ENCODE measurements at places on chromosomes 11 and 22.

GRCh38 chr11:70828593-70829082, 423.7 kb downstream of the SHANK2 start:
- no peak for DNase-seq

- no peak for DNase-seq
Measured at GRCh38 chr22:19092725-19093124, 29.5 kb downstream of the DGCR2 start.

- DNase-seq, result no peak
Measured at GRCh38 chr22:47398921-47399790, 636.7 kb downstream of the TBC1D22A start.

- DNase-seq, result no peak
Measured at GRCh38 chr11:59602432-59602831, 13.1 kb downstream of the OSBP start.

DNA sequence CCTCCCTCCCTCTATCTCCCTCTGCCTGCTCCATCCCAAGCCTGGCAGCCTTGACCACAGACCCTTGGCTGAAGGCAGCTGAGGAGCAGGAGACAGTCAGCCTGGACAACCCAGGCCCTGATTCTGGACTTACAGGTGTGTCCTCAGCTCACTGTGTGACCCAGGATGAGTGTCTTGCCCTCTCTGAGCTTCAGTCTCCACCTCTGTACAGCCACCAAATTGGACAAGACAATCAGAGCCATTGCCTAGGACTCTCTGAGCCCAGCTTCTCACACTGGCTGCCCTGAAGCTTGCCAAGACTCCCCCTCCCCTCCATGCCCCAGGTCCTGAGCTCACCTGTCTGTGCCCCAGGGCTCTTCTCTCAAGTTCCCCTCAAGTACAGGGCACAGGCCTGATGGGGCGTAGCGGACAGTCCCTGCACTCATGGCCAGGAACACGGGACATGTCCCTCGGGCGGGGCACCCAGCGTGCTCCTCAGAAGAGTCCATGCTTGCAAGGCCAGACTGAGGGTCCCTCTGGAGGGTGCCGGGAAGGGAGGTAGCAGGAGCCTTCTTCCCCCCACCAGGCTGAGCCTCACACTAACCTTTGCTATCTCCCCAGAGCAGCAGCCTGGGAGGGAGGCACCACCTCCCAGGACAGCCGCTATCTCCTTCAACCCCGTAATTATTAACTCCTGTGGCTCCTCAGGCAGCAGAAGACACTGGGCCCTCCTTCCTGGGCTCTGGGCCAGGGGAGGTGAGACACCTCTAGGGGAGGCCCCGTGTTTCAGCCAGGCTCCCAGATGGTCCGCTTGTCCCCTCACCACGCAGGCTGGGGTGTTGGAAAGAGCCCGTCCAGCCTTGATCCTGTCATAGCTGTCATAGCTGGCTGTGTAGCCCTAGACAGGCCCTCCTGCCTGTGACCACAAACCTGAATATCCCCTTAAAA, 2.6 kb upstream of the RAB3IL1 start:
- DNase-seq, result no peak

DNA sequence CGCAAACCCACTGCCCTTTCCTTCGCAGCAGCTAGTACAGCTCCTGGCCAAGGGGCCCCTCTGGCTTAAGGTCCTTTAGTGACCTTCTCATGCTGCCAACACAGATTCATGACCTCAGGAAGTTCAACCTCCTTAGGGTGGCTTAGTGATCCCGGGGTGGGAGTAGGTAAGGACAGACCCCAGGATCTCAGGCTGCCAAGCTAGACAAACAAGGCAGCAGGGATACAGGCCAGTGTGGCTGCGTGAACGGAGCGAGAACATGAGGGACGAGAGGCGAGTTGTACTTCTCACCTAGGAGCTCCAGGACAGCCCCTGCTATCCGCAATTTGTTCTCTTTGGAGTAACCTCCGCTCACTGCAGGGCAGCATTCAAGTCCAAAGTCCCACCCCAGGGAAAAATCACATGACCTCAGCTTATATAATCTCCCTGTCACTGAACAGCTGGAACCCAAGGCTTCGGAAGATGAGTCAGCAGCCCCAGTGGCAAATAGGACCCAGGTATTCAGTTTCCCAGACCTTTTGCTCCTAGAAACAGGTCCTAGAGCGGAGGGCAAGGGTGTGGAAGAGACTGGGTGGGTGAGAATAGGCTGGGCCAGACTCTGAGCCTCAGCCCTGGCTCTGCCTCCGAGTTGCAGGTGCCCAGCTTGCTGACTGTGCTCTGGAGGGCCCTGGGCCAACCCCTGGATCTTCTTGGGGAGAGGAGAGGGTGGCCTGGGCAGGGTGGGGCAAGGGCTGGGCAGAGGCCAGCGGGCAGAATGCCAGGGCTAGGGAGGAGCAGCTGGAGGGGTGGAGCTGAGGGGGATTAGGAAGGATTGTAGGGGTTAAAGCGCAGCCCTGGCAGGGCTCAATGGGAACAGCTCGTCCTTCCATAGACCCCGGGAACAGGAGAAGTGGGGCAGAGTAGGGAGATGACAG, 13.1 kb downstream of the USP2 start:
- DNase-seq, result peak; percentile 39

DNA sequence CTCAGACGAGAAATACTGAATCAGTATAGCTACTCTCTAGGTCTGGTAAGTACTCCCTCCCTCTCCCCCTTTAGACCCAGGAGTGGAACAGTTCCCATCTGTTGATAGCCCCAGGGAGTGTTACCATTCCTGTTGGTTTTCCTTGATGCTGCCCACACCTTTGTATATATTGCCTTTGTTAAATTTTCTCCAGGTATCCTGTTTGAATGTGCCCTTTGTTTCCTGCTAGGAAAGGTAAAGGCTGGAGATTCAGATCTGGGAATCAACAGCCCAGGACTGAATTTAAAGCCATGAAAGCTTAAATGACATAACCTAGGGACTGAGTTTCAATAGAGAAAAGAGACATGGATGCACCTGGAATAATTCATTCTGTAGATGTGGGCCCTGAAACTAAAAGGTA, 68.3 kb downstream of the CCDC83 start:
- DNase-seq, result no peak

GRCh38 chr11:46265764-46266163, 11.7 kb upstream of the CREB3L1 start:
- DNase-seq, result no peak

DNA sequence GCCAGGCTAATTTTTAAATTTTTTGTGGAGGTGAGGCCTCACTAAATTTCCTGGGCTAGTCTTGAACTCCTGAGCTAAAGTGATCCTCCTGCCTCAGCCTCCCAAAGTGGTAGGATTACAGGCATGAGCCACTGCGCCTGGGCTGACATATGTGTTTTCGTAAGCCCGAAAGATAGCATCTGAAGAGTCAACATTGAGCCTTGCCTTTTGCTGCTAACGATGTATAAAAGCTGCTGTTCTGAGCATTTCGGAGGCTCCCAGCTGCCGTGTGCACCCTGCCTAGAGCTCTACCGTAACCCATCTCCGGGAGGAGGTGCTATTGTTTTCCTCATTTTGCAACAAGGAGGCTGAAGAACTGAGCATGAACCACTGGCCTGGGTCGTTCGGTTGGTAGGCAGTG, 18.1 kb upstream of the PPP6R3 start:
- DNase-seq, result no peak

DNA sequence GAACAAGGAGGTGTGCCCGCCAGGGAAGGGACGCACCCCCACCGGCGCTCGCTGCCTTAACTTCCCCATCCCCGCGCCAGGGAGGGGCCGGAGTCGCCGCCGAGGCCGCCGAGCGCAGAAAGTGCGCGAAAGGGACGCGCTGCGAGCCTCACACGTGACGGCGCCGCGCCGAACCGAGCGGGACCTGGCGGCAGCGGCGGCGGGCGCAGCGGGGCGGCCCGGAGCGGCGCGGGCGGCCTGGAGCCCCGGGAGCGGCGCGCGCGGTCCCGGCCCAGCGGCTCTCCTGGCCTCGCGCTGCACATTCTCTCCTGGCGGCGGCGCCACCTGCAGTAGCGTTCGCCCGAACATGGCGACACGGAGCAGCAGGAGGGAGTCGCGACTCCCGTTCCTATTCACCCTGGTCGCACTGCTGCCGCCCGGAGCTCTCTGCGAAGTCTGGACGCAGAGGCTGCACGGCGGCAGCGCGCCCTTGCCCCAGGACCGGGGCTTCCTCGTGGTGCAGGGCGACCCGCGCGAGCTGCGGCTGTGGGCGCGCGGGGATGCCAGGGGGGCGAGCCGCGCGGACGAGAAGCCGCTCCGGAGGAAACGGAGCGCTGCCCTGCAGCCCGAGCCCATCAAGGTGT, at the start of gene SORL1:
Gene SORL1 (plus strand): TSS at position 329 of the 623 bp plus-strand sequence. CDS start 18 bp downstream, at position 347.
- peak; percentile 56 for DNase-seq

DNA sequence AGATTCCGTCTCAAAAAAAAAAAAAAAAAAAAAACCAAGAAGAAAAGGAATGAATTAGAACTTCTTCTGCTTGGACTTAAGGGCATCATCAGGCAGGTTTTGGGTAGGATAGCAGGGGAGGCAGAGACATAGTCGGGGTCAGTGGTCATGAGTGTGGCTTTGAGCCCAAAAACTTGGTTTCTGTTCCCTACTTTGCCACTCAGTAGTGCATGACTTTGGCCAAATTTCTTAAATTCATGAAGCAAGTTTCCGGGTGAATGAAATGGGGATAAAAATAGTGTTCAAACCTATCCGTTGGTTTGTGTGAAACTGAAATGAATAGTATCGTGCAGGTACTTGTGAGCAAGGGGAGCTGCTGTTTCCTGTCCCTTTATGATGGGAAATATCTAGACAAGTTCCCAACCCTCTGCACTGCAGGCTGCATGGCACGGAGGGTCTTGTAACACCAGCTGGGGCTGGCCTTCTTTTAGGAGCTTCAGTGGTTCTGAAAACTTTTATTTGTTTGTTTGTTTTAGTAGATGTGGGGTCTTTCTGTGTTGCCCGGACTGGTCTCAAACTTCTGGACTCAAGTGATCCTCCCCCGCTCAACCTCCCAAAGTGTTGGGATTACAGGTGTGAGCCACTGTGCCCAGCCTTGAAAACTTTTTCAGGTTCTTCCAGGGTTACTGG, 18.4 kb downstream of the NEAT1 start:
- peak; percentile 11 for DNase-seq

- DNase-seq, result no peak
Measured at GRCh38 chr11:13954591-13954990, 7.9 kb upstream of the SPON1 start.

- no peak for DNase-seq
Measured at GRCh38 chr11:92828556-92828955, 140.9 kb upstream of the MTNR1B start.

GRCh38 chr22:49492741-49493251, 334.9 kb downstream of the BRD1 start:
- DNase-seq, result no peak

DNA sequence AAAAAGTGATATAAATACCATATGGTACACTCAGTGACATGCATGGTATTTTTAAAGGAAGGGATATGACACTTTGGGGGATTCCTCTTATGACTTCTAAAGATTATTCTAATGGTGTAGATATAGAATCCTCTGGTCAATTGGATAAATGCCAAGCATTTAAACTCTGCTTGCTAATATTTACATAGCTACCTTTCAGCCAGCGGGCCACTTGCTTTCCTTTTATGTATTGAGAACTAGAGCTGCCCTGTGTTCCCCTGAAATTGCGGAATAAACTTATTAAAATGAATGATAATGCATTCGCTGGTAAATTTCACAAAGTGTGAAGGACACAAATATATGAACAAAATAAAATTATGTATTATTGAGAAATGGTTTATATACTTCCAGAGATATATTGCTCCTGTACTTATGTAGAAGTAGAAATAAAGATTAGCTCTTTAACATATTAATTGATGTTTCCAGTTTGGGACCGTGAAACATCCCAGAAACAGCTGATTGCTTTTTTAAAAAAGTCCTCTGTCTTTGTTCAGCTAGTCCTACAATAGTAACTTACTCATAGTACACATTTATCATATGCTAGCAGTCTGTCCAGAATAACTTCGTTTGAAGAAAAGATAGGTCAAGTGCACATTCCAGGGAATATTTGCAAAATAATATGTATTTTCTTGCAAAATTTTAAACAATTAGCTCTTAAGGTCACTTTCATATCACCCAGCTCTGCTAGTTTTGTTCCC, 40.1 kb upstream of the CARD18 start:
- no peak for DNase-seq

DNA sequence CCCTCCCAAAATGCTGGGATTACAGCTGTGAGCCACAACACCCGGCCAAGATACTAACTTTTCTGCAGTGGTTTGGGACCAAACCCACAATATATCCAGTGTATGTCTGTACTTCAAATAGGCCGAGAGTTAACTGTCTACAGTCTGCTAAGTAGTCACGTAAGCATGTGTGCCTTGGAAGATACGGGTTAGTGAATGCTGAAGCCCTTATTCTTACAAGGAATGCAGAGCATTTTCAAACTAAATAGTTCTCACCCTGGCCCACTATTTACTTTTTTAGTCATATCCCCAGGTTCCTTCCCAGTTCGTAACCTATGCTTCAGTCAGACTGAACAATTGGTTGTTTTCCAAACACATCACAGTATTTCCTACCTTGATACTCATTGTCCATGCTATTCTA, 176.0 kb downstream of the WNT11 start:
- DNase-seq, result peak; percentile 88

DNA sequence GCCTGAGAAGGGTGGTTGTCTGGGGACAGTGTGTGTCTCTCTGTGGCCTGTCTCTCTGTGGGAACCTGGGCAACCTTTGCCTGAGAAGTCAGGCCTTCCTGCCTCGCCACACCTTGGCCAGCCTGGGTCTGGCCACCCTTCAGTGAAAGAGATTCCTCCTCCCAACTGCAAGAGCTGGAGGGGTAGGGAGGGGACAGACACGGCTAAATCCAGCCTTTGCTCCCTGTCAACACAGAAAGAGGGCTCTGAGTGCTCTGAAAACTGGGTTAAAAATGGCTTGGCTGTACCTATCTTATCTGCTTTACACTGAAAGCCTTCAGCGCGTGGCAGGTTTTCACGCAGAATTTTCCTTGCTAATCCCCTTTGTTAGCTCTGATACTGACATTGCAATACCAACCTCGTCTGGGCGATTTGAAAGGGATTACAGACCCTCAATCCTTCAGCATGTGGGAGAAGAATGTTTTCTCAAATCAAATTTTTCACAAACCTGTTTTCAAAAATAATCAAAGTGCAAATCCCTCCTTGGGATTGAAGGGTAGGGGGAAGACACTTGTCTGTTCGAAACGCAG, 163.7 kb downstream of the DSCAML1 start:
- no peak for DNase-seq

- DNase-seq, result no peak
Measured at GRCh38 chr22:42430528-42431125, 1.6 kb downstream of the NFAM1 start.

- DNase-seq, result no peak
Measured at GRCh38 chr11:119854521-119854920, 125.5 kb upstream of the NECTIN1 start.
